ENCODE measurements at places on chromosomes 7 and 10.
A peak's percentile ranks its signal among the peaks of the same experiment; 100 is the strongest.

DNA sequence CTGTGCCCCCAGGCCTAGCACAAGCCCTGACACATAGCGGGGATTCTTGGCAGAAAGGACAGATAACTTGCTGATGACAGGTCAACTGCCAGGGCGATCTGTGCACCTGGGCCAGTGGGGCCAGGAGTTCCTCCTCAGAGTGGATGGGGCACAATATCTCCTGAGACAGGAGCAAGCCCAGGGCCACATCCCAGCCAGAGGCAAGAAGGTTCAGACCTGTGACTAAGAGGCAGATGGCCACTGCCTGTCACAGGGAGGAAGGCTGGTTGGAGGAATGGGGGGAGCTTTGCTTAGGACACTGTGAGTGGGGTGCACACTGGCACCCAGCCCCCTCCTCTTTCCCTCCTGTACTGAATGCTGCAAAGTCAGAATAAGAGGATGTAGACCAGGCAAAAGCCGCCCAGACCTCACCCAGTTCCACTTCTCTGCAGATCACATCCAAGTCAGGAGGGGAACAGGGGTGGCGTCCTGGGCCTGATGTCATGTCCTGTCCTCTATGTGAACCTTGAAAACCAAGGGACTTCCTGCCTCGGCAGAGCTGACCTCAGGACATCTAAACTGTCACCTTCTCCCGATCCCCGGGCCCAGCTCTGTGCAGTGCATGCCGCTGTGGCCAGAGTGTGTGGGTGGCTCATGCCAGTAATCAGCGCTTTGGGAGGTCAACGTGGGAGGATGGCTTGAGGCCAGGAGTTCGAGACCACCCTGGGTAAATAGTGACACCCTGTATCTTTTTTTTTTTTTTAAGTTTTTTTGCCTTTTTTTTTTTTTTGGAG, 1.3 kb downstream of the GUSB start:
- peak; percentile 92 for DNase-seq

DNA sequence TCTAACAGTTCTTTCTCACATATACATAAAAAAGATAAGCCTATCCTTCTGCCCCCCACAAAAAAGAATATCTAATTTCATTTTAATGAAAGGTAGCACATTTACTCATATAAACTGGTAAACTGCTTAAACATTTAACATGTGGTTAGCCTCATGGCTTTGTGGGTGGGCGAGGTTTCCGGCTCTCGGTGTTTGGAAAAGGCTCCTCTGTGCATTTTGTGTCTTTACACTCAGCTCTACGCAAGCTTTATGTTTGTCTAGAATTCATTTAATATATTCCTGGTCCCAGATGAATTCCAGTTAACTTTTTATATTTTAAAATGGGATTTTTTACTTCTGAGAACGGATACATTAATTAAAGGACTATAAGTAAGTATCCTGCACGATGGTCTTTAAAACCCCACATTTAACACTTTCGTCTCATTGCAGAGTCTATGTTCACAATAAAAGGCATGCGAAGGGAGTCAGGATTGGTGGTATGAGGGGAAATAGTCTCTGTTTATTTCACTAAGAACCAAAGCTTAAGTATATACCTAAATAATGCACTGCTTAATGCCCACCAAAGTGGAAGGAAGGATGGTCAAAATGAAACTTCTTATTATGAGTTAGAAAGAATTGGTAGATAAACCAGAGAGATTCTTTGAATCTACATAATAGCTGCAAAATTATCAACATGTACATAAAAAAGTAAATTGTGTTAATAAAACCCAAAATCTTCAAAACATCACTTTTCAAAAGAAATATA, 197.2 kb downstream of the CRPPA start:
- no peak for DNase-seq

GRCh38 chr7:44978511-44979366, at the start of gene MYO1G:
MYO1G (minus strand) TSS chr7:44979015; CDS start chr7:44978961, 54 bp downstream.
- peak; percentile 97 for DNase-seq

- DNase-seq: no peak
Measured at GRCh38 chr7:24058953-24059352, 225.0 kb upstream of the NPY start.

- DNase-seq: no peak
Measured at GRCh38 chr10:67520924-67521520, 175.0 kb downstream of the CTNNA3 start.

GRCh38 chr7:13181216-13181615, 493.8 kb downstream of the ARL4A start:
- no peak for DNase-seq

- no peak for DNase-seq
Measured at GRCh38 chr7:135317676-135318325, 84.2 kb downstream of the STRA8 start.

DNA sequence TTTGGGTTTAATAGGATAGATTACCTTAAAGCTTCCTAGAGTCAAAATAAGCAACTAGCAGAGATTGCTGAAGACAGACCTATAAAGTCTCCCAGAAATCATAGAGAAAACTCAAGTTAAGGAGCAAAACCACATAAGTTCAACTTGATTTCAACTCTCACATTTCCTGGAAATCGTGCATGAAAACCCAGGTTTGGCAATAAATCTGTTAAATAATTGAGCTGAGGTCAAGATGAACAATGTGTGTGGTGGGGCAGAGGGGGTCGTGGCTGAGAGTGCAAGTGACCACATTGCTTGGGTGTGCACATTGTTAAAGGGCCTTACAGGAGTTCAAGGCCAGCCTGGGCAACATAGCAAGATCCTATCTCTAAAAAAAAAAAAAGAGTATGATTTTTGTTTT, 636.5 kb downstream of the GALNT17 start:
- no peak for DNase-seq

GRCh38 chr7:2129323-2130095, 103.2 kb downstream of the MAD1L1 start:
- DNase-seq: no peak

DNA sequence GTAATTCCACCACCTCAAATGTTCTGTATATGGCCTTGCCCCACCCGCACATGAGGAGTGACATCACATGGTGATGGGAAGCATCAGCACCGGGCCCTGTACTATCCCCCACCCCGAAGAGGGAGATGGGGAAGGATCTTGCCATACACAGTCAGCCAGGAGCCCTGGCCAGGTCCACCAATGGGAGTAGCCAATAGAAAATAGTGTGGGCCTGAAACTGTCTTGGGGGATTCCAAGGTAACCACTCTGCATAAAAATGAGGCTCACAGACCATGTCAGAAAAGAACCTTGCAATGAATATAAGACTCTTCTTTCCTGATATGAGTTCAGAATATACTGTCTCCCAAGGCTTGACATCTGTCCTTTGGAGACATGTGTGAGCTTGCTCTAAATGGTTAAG, 51.1 kb downstream of the ADRB1 start:
- no peak for DNase-seq

Measured in spleen (tissue), 13 donors.